Right lung (tissue), 10 donors: ENCODE measurements at places on chromosomes 7 and 10.

DNA sequence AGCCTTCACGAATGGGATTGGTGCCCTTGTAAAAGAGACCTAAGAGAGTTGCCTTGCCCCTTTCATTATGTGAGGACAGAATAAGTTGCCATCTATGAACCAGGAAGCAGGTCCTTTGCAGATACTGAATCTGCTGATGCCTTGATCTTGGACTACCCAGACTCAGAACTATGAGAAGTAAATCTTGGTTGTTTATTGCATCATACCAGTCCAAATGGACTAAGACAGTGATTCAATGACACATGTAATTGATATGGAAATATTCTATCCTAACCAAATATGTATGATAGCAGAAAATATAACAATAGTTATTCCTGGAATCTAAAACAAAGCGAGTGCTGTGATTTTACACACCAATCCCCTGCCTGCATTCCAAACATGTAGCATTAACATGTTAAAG is 17.0 kb upstream of the LYZL1 start:
- DNase-seq, result no peak

GRCh38 chr10:4159173-4159572 is 374.2 kb upstream of the KLF6 start:
- DNase-seq, result no peak

- no peak for DNase-seq
Observed at GRCh38 chr7:124662937-124663336, 102.7 kb downstream of the GPR37 start.

- no peak for DNase-seq
Observed at GRCh38 chr10:103819493-103819892, 35.9 kb downstream of the SH3PXD2A start.

DNA sequence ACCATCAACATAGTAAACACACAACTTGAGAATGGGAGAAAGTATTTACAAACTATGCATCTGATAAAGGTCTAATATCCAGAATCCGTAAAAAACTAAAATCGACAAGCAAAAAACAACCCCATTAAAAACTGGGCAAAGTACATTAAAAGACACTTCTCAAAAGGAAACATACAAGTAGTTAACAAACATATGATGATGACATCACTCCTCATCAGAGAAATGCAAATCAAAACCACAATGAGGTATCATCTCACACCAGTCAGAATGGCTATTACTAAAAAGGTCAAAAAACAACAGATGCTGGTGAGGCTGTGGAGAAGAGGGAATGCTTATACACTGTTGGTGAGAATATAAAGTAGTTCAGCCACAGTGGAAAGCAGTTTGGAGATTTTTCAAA is 125.1 kb downstream of the TFPI2 start:
- no peak for DNase-seq

- no peak for DNase-seq
Observed at GRCh38 chr10:124285587-124286527, 132.9 kb downstream of the OAT start.

DNA sequence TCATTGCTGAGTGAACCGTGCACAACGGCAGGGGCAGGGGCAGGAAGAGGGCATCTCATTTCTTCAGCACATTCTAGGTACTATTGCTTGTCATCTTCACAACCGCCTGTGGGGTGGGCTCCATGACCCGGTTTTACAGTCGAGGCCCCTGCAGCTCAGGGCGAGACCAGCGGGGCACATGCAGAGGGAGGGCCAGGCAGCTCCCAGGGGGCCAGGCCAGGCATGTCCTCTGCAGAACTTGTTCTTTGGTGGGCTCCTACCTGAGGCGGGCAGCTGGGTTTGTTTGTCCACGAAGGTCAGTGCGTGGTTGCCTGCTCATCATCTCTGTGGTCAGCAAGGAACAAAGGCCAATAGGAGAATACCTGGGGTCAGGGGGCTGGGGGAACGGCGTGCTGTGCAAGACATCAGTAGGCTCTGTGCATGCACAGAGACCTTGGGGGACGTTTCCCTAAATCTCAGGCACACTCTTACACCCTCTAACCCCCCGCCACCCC is 75.1 kb upstream of the LEP start:
- DNase-seq, result no peak

DNA sequence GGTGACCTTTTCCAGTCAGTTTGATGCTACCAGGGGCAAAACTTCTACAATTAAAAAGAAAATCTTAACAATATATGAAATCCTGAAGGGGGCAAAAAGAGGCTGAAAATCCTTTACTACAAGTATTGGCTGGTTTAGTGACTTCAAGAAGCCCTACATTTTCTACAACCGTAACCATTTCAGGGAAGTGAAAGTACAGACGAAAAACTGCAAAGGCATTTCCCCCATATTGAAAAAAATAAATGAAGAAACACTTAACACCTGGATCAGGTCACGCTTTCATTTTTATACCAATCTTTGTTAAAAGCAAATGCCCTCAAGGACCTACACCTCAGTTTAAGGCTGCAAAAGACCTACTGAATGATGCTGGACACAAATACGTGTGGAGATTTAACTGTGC is 38.6 kb downstream of the IL6 start:
- no peak for DNase-seq

DNA sequence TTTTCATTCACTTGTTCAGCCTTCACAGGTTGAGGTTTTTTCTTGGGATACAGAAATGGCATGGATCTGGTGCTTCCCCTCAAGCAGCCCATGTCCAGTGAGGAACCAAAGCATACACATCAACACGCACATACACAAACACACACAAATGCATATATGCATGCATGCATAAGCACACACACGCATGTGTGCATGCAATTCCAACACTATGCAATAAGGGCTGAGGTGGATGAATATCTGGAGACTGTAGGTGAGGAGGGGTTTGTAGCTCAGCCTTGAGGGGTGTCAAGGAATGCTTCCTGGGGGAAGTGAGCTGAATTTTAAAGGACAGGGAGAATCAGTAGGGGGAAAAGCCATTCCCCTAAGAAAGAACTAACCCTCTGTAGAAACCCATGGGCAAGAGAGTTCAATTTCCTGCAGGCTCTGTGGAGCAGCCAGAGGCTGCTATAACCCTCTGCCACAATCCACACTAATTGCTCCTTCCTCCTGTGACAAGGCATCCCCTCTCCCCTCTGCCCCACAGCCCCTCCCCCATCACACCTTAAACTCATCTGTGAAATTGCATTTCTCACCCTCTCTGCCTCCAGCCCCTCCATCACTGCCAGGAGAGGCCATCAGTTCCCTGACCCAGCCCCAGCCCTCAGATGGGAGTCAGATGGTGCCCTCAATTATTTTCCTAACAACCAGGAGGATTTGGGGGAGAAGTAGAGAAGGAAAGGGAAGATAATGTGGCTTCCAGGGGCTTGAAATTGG is 316.4 kb downstream of the RPS24 start:
- DNase-seq, result no peak

GRCh38 chr10:52436664-52437063 is 122.6 kb downstream of the DKK1 start:
- DNase-seq, result no peak

DNA sequence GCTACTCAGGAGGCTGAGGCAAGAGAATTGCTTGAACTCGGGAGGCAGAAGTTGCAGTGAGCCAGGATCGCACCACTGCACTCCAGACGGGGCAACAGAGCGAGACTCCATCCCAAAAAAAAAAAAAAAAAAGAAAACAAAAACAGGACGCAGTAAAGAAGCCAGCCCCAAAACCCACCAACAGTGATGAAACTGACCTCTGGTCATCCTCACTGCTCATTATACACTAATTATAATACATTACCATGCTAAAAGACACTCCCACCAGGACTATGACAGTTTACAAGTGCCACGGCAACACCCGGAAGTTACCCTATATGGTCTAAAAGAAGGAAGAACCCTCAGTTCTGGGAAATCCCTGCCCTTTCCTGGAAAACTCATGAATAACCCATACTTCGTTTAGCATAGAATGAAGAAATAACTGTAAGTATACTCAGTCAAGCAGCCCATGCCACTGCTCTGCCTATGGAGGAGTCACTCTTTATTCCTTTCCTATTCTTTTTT is 40.0 kb upstream of the EIF4H start:
- no peak for DNase-seq

- peak; percentile 59 for DNase-seq
Observed at GRCh38 chr10:44911081-44911540, at the start of gene TMEM72. Gene TMEM72 (plus strand): TSS chr10:44911337. CDS start chr10:44911513, 176 bp downstream.

DNA sequence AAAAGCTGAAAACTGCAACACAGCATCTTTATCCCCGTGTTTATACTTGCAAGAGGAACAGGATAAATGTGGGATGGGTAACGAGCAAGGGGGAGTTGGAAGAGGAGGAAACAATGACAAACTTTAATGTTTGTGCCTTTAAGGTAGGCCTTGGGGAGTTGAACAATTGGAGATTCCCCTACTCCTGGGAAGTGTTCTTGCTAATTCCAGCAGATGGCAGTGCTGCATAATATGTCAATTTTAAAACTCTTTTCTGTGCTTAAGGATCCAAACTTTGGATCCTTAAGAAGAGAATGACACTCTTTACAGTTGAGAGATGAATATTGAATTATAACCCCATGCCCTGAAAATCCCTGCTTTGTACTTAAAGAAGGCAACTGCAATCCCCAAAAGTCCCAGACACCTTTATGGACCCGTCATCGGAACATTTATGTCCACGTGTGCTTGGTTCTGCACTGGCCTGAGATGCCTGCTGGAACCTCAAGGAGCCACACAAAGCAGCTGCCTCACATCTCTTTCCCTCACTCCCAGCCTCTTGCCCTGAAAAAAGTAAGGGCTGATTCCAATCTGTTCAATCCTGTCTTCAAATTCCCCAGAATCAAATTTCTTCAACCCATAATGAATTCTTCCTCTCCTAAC is 12.0 kb downstream of the IFIT5 start:
- DNase-seq, result peak; percentile 67

GRCh38 chr10:124484031-124484430 is 22.4 kb downstream of the LHPP start:
- DNase-seq, result no peak

GRCh38 chr7:42606193-42606905 is 305.5 kb downstream of the C7orf25 start:
- DNase-seq, result no peak

GRCh38 chr10:50326172-50326555 is 74.8 kb upstream of the ASAH2 start:
- DNase-seq, result no peak

DNA sequence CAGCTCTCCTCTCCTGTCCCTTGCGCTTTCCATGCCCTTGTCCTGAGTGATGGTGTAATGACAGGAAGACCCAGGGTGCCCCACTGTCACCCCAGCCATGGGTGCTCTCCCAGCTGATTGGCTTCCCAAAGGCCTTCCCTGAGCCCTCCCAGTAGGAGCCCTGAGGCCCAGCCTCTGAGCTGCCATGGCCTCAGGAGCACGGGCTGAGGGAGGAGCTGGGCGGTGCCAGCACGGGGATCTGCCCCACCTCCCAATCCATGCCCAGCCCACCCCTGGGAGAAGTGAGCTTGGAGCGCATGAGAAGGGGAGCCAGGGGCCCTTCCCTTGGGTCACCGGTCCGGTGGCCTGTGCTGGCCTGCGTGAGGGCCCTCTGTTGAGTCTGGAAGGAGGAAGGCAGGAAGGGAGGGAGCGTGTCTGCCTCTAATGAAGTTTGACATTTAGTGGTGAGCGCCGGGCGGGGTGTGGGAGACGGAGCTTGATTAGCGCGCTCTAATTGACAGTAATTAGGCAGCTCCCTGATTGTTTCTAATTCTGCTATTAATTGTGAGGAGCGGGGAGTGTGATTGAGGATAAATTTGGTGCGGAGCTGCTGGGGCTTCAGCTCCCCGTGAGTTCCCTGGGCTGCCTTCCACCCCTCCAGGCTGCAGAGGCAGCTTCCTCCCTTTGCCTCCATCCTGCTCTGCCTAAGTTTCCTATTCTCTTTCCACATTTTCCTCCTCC is 28.3 kb downstream of the GBX1 start:
- DNase-seq, result no peak

DNA sequence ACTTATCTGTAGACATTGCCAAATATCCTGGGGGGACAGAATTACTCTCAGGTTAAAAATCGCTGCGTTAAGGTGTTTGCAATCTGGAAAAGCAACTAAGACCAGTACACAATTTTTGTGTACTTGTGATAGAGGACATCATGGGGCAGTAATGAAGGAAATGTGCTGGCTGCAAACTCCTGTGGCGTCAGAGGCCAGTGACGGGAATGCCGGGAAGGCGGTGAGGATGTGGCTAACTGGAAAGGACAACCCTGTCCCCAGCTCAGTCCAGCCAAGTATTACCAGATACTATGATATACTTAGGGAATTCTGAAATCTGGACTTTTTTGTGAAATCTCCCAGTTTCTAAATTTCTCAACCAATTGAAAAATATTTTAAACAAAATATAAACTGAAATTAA is 103.1 kb upstream of the NANOS1 start:
- no peak for DNase-seq

GRCh38 chr7:108204281-108204796 is 74.2 kb upstream of the LAMB4 start:
- DNase-seq, result no peak

DNA sequence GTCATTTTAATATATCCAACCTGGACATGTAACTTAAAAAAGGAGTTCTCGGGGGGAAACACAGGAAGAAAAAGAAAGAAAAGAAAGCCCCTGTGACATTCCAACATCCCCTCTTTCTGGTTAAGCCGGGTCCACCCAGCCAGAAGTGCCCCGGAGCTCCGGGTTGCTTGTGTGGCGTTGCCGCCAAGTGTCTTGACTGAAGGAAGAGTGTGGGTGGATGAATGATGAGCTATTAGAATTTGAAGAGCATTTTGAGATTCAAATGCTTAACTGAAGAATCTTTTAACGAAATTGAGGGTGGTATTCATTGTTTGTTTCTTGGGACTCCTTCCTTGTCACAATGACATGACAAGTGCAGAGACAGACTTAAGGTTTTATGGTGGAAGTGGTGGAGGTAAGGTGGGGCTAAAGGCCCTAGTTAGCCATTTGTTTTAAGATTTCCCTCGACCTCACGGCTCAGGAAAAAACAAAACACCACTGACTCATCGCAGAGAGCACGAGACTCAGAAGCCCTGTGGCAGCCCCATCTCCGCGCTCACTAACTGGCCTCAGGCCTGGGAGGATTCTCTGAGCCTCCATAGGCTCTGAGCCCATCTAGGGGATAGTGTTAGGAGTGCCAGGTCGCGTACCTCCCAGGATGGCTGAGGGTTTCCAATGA is 1.8 kb upstream of the GLI3 start:
- DNase-seq, result no peak

DNA sequence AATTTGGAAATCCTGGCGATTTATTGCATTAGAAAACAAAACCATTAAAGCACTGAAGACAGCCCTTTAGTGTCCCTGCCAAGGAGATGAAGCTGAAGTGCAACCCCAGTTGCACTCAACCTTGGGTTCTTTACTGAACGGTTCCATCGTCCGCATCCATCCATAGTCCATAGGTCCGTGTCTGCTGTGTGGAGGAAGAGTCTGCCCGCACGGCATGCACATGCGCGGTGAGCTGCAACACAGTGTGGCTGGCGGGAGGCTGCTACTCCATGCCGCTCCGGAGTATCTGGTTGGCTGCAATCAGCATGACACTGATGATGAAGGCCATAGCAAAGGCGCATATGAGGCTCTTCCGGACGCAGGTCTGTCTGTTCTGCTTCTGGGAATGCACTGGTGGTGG is 624.6 kb downstream of the CALN1 start:
- no peak for DNase-seq

GRCh38 chr10:22335173-22335933 is 9.9 kb upstream of the SPAG6 start:
- peak; percentile 64 for DNase-seq
